ENCODE measurements at places on chromosomes 6 and 20.

DNA sequence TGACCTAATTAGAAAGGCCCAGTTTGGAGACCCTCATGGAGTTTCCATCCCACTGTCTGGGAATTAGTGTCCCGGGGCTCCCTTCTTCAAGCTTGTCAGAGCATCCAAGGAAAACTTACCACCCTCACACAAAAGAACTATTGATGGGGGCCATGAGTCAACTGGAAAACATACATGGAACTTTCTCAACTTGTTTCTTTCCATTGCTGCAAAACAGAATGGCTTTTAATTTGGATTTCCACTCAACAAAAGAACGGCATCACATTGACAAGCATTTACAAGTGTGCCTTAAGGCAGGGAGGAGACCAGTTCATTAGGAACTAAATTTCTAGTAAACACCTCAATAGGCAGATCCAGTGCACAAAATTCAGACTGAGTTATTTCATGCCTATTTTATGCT lies 289.1 kb upstream of the PREP start:
- DNase-seq = no peak

GRCh38 chr6:87182940-87183339 lies 27.6 kb downstream of the ZNF292 start:
- no peak for DNase-seq

GRCh38 chr20:45998761-45999160 lies 9.9 kb upstream of the MMP9 start:
- peak; percentile 73 for DNase-seq

GRCh38 chr20:25042531-25043498 lies 15.1 kb downstream of the ACSS1 start:
- no peak for DNase-seq

DNA sequence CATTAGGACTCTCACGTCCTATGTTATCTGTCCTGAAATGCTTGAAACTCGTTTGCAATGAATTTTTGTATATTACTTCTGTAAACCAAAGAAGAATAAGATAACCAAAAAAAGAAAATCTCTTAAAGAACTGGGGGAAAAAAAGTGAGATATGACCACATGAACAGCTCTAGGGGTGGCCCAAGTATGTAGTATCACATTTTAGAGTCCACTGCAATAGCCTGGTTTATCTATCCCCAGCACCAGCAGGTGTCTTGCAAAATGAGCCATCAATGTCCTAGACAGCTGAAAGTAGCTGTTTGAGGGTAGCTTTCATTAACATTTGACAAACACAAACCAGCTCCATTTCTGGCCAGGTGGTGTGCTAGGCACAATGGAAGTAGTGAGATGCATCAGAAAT lies 102.8 kb downstream of the PXDC1 start:
- DNase-seq = peak; percentile 49

DNA sequence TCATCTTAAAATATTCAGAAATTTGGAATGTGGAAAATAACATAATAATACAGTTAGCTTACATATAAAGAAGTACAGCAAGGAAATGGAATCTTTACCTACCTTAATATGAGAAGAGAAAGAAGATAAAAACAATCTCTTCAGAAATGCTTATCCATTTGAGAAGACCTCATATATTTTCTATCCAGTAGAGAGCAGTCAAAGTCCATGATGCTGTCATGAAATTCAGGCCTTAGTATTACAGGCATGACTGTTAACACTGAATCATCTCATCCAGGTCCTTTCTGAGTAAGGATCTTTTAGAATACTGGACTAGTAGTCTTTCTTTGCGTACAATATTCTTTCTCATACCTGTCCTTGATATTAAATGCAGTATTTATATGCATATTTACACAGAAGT lies 713.4 kb downstream of the CD109 start:
- DNase-seq = peak; percentile 32

GRCh38 chr6:110933912-110934311 lies 24.6 kb upstream of the GTF3C6 start:
- no peak for DNase-seq

DNA sequence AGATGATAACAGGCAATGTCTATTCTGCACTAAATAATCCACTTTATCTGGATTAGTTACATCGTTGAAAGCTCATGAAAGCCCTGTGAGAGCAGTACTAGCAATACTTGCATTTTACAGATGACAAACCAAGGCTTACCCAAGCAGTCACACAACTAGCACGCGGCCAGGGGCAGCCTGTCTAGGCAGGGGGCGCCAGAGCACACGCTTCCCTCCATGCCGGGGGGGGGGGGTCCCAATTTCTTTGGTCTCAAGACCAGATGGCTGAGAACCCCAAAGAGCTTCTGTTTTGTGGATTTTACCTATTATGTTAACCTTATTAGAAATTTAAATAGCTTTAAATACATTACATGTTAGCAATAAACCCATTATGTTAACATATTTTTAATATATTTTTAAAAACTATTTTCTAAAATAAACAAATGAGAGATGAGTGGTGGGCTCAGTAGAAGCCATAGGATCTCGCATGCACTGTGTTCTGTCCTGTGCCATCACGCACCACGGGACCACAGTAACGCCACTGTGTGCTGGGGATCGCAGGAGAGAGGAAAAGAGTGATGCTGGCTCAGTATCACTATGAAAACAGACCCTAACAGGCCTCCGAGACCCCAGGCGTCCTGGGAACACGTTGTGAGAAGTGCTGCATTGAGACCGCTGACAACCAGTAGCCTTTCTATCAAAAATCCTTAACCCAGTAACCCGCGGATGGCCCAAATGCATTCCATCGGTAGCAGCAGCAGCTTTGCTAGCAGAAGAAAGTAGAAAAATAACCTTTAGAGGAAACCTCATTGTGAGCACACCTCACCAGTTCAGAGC lies 5.3 kb upstream of the PRR18 start:
- peak; percentile 90 for DNase-seq

DNA sequence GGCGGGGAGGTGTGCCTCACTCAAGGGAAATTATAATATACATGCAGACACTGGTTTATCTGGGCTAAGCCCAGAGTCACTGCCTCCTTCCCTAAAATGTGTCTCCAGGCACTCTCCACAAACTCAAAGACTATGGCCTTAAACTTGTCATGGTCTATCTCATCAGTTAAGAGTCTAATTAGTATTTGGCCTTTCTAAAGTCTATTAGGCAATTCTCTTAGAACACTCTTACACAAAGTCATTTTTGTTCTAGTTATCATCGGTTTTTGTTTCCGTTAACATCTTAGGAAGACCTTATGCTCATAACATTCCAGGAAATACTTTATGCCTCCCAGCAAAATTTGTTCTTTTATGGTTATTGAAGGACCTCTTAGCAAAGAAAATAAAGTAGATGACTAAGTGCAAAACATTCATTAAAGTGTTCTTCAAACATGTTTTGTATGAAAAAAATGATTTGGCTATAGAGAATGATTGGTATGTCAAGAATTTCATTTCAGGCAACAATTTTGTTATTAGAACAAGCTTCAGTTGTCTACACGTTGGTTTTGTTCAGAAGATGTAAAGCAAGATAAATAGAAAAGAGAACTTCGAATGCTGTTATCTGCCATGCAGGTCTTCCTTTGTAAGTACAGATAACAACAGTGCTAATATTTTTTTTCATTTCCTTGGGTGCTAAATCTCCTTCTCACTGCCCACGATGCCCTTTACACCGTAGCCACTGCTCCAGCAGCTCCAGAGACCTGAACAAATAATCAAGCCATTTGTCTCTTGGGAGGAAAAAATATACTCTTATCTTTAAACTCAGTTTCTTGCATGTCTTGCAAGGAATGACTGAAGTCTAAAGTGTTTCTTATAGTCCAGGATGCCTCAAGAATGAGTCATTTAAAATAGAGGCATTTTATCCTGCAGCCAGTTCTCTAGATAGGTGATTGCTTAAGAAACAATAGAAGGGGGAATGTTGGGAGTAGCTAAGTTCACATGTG lies 170.4 kb downstream of the HTR1B start:
- peak; percentile 47 for DNase-seq

GRCh38 chr20:38255393-38255792 lies 5.1 kb downstream of the KIAA1755 start:
- no peak for DNase-seq

DNA sequence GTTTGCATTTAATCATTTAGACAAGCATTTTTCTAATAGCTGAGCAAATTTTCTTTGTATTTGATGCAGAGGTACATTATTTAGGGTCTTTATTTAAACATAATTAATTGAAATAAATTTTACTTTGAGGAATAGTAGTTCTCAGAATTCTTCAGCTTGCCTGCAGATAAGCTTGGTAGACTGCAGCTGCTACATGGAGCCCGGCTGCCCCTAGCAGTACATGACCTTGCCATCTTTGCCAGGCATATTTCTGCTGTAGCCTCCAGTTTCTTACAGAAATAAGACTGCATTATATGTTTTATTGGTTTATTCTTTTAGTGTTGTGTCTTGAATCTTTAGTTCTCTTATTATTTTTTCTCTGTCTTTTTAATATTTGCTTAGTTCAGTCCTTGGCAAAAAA lies 396.8 kb downstream of the QKI start:
- DNase-seq = no peak
